SJSA1 (cell line): ENCODE measurements at places on chromosomes 5 and 9. TPM values are rescaled to one million over a fixed set of nuclear protein-coding genes. Genes with fewer than 3 reads are reported as not detected.

The RUSC2 gene
- 22.1 and 24.0 TPM in 2 replicates for total RNA-seq

The NUTM2F gene
- not detected in 2 replicates for total RNA-seq

The CCNJL gene
- 12.9 and 14.9 TPM in 2 replicates for total RNA-seq

The NEUROG1 gene
- total RNA-seq = not detected in 2 replicates

The ANKRD20A1 gene
- not detected in 2 replicates for total RNA-seq

The MSMP gene
- total RNA-seq = not detected in 2 replicates

The ARL10 gene
- 2.4 and 2.5 TPM in 2 replicates for total RNA-seq

The ARHGEF37 gene
- 0.25 and 0.32 TPM in 2 replicates for total RNA-seq

The CFAP90 gene
- total RNA-seq = not detected in 2 replicates

The TMEFF1 gene
- total RNA-seq = 1.3 and 9.3 TPM in 2 replicates

The SOHLH1 gene
- total RNA-seq = not detected in 2 replicates

The RETREG1 gene
- 0.26 and 1.7 TPM in 2 replicates for total RNA-seq

The COL5A1 gene
- total RNA-seq = 148 and 165 TPM in 2 replicates

The GABRA1 gene
- total RNA-seq = not detected in 2 replicates
